ENCODE measurements at places on chromosomes 4 and X. TPM values are rescaled to one million over a fixed set of nuclear protein-coding genes. Genes with fewer than 3 reads are reported as not detected.
A peak's percentile ranks its signal among the peaks of the same experiment; 100 is the strongest.

DNA sequence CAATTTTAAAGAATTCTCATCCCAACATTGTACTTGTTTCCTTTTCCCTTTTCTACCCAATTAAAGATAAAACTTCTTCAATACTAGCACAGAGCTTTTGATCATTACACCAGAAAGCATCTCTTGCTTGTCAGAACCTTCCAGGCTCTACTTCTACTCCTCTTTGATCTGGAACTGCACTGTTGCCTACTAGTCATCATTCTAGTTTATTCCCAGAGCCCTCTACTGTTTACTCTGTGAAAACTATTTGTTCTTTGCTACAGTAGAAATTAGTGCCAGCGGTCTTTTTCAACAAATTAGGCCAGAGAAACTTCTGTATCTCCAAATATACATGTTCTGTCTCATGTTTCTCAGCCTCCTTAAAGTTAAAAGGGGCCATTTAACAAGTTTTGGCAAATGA lies 46.8 kb upstream of the TMPRSS11F start:
- H3K27me3 ChIP-seq, result peaks cover 8% of the 10 kb centered on the region
- H3K4me3 ChIP-seq, result no peak overlapping the region
- H3K36me3 ChIP-seq, result no peaks in the 10 kb centered on the region
- DNase-seq, result no peak
- no peak overlapping the region for H3K27ac ChIP-seq

INPP4B gene
- 71.6 TPM for total RNA-seq

DNA sequence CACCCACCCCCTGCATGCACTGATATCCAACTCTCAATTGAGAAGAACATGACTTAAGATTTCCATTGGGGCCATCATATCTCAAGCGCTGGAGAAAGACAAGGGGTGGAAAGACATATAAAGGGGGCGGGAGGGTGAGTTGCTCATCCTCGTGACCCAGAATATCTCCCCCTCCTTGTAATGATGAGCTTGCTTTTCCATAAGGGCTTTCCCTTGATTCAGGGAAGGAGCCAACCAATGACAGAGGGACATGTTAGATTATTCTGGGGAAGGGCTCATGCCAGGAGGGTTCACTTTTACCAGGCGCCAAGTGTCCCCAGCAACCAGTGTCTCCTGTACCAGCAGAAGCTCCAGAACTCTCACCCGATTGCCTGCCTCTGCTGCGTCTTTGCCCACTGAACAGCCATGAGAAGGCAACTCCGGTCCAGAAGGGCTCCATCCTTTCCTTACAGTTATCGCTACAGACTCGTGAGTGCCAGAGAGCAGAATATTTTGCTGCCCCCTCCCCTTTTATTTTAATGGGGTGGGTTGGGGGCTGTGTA lies at the start of gene ATP1B4:
TSS of gene ATP1B4 (plus strand) at position 326 of the 542 bp plus-strand sequence. CDS start at position 406, 80 bp downstream.
- no peak for DNase-seq
- H3K4me1 ChIP-seq, result no peaks in the 10 kb centered on the region
- H3K27me3 ChIP-seq, result no peaks in the 10 kb centered on the region
- no peaks in the 10 kb centered on the region for H3K36me3 ChIP-seq
- no peak within 1 kb of the TSS for H3K4me3 ChIP-seq

DNA sequence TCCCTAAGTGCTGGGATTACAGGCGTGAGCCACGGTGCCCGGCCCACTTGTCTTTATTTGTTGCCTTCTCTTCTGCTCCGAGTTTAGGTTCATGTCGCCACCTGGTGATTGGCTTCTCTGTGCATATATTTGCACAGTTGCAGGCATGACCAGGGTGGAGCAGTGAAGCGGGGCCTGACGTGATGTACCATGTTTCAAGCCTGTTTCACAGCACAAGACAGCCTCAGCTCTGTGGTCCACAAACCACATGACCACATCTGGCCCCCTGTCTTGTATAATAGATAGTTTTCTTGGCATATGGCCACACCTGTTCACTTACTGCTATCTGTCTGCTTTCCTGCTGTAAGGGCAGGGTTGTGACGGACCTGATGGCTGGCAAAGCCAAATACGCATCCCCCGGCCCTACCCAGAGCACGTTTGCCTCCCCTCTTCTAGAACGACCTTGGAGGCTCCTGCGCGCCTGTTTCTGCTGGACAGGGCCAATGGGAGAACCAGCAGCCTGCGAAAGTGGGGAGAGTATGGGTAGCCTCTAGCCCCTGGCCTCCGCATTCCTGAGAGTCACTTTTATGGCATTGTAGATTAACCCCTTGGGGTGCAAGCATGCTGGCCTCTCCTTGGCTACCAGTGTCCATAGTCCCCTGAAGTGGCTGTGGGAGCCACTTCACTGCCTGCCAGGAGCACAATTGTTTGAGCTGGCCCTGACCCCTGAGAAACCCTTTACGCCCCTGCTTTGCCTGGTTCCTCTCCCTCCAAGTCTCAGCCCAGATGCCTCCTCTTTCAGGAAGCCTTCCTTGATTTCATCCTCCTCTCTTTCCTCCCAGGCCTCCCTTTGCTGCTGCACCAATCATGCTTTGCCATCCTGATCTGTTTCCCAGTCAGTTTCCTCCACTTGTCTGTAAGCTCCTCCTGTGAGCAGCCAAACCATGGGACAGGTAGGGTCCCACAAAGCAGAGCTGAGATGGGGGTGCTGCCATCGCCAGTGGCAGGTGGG lies 6.0 kb upstream of the SH3TC1 start:
- H3K36me3 ChIP-seq, result no peaks in the 10 kb centered on the region
- no peak overlapping the region for H3K27ac ChIP-seq
- peaks cover 2% of the 10 kb centered on the region for H3K27me3 ChIP-seq
- DNase-seq, result peak; percentile 45
- peaks cover 1% of the 10 kb centered on the region for H3K4me1 ChIP-seq
- H3K4me3 ChIP-seq, result no peak overlapping the region

GRCh38 chrX:78333521-78333920 lies 6.1 kb upstream of the CYSLTR1 start:
- no peak overlapping the region for H3K4me3 ChIP-seq
- peaks cover 64% of the 10 kb centered on the region for H3K4me1 ChIP-seq
- H3K36me3 ChIP-seq, result peaks cover 5% of the 10 kb centered on the region
- no peaks in the 10 kb centered on the region for H3K27me3 ChIP-seq

- H3K27me3 ChIP-seq, result no peaks in the 10 kb centered on the region
- peak; percentile 52 for DNase-seq
- H3K4me1 ChIP-seq, result peaks cover 34% of the 10 kb centered on the region
- no peak overlapping the region for H3K4me3 ChIP-seq
- H3K27ac ChIP-seq, result peak overlapping the region; percentile 10
Measured at GRCh38 chr4:101039367-101039766, 308.0 kb downstream of the PPP3CA start.

ODAPH gene
- total RNA-seq, result not detected

GRCh38 chr4:145260091-145260490 lies 79.7 kb upstream of the OTUD4 start:
- no peaks in the 10 kb centered on the region for H3K4me1 ChIP-seq
- H3K27ac ChIP-seq, result no peak overlapping the region
- H3K36me3 ChIP-seq, result no peaks in the 10 kb centered on the region
- no peaks in the 10 kb centered on the region for H3K27me3 ChIP-seq
- DNase-seq, result no peak

IGSF1 gene
- total RNA-seq, result not detected

GABRG1 gene
- total RNA-seq, result not detected

TENM3 gene
- total RNA-seq, result not detected

DNA sequence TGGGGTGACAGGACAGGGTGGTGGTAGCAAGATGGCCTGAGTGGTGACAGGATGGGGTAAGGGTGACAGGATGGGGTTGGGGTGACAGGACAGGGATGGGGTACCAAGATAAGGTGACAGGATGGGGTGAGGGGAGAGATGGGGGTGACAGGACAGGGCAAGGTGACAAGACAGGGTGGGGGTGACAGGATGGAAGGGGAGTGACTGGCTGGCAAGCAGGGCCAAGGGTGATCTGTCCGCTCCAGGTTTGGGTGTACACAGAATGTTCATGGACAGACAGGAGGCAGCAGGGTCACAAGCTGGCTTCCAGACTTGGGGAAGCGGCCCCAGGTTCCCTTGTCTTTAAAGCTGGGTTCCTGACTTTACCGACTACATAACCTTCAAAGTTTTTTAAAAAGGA lies 23.3 kb downstream of the RNF212 start:
- H3K27ac ChIP-seq, result no peak overlapping the region
- no peaks in the 10 kb centered on the region for H3K27me3 ChIP-seq
- no peak for DNase-seq
- no peaks in the 10 kb centered on the region for H3K4me1 ChIP-seq
- H3K36me3 ChIP-seq, result peaks cover 3% of the 10 kb centered on the region
- H3K4me3 ChIP-seq, result no peak overlapping the region

GRCh38 chrX:65932173-65933084 lies 107.5 kb downstream of the VSIG4 start:
- no peaks in the 10 kb centered on the region for H3K27me3 ChIP-seq
- peaks cover 23% of the 10 kb centered on the region for H3K36me3 ChIP-seq
- H3K4me3 ChIP-seq, result no peak overlapping the region
- H3K4me1 ChIP-seq, result peaks cover 12% of the 10 kb centered on the region
- H3K27ac ChIP-seq, result no peak overlapping the region

DNA sequence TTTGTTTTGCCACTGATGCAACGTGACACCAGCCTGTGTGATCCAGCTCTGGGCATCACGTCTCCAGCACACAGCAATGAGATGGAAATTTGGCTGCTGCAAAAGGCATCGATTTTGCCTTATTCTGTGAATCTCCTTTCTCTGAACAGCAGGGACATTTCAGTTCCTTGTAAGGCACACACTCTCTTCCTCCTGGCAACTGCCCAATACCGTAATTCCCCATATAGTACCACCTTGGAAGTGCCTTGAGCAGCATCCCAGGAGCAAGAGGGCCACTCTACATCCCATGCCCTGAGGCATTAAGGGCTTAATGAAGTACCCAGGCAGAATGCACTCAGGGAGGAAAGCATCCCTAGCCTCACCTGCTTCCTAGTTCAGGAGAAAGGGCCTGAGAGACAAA lies 10.5 kb upstream of the MAMLD1 start:
- DNase-seq, result no peak
- no peaks in the 10 kb centered on the region for H3K4me1 ChIP-seq
- no peaks in the 10 kb centered on the region for H3K36me3 ChIP-seq
- no peak overlapping the region for H3K27ac ChIP-seq

CENPI gene
- 28.5 TPM for total RNA-seq

- no peak overlapping the region for H3K27ac ChIP-seq
- H3K4me1 ChIP-seq, result no peaks in the 10 kb centered on the region
- H3K36me3 ChIP-seq, result no peaks in the 10 kb centered on the region
- H3K4me3 ChIP-seq, result no peak overlapping the region
Measured at GRCh38 chr4:37138019-37138653, 106.4 kb upstream of the NWD2 start.

GRCh38 chr4:78689261-78689660 lies 86.9 kb upstream of the BMP2K start:
- H3K4me3 ChIP-seq, result no peak overlapping the region
- no peak overlapping the region for H3K27ac ChIP-seq
- peaks cover 2% of the 10 kb centered on the region for H3K27me3 ChIP-seq
- peaks cover 11% of the 10 kb centered on the region for H3K4me1 ChIP-seq

DNA sequence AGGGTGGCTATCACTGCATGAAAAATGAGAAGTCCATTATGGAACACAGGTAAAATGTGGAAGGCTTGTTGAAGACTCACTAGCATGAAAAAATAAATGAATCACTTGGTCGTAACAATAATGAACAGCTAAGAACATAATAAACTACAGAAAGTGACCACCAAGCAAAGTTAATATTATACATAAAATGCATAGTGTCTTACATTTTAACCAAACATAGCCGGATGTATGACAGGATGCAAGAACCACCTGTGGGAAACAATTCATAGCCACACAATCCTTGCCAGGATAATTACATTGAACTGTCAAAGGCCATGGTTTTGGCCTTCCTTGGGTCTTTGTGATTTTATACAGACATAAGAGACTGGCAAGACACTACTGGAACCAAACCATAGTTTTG lies 81.9 kb upstream of the ATXN3L start:
- H3K36me3 ChIP-seq, result no peaks in the 10 kb centered on the region
- no peak for DNase-seq
- H3K27ac ChIP-seq, result no peak overlapping the region
- H3K4me1 ChIP-seq, result no peaks in the 10 kb centered on the region

DNA sequence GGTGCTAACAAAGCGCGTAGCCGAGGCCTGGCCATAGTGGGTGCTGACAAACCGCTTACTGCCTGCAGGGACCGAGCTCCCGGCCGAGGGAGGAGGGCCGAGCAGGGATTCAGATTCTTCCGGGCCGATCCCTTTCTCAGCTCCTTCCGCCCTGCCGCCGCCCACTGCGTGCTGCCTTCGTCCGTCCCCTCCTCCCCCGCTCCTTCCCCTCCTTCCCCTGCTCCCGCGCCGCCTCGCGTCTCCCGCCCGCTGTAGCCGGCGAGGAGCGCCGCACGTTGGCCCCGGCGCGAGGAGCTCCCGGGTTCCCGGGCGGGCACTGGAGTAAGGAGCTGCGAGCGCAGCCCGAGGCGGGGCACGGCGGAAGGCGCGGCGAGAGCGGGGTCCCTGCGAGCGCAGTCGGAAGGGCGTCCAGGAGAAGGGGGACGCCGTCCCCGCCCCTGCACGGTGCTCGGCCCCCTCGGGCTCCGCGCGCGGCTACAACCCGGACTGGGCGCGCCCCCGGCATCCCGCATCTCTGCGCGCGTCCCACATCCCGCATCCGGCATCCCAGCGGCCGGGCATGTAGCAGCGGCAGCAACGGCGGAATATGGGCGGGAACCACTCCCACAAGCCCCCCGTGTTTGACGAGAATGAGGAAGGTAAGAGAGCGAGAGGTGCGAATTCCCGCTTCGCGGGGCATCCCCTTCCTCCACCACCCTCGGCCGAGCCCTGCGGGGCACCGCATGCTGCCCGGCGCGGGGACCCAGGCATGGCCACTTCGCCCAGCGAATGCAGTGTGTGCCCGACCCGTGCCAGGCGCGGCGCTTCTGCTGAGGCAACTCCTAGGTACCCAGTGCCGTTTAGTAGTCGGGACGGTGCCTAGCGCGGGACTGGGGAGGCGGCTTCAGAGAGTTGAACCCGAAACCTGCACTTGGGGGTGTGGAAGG lies at the start of gene STK32B:
TSS of gene STK32B (plus strand) at position 203 of the 926 bp plus-strand sequence.
- H3K36me3 ChIP-seq, result no peaks in the 10 kb centered on the region
- H3K27ac ChIP-seq, result no peak within 1 kb of the TSS
- peaks cover 51% of the 10 kb centered on the region for H3K27me3 ChIP-seq
- DNase-seq, result peak; percentile 38
- peak within 1 kb of the TSS; percentile 65 for H3K4me3 ChIP-seq

DNA sequence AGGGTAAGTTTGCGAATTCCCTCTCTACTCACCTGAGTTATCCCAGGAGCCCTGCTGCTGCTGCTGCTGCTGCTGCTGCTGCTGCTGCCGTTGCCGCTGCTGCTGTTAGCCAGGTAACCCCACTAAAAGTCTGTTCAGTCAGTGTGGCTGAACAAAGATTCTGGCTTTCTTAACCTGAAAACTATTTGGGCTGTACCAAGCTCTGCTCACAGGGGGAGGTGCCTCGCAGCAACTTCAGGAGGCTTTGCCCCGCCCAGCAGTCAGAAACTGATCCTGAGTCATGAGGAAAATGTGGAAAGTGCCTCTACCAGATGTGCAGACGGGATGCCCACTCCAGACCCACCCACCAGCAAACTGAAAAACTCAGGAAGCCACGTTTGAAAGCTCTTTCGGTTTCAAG lies at the start of gene CAPN6:
TSS of gene CAPN6 (minus strand) at position 145 of the 400 bp plus-strand sequence. CDS start 6,547 bp downstream, outside the sequence.
- no peaks in the 10 kb centered on the region for H3K4me1 ChIP-seq
- no peaks in the 10 kb centered on the region for H3K36me3 ChIP-seq
- DNase-seq, result no peak
- no peak within 1 kb of the TSS for H3K27ac ChIP-seq

All from activated CD4-positive, alpha-beta T cell treated with anti-CD3 and anti-CD28 coated beads, Interleukin-2, amount 10 ng/mL, durations not matched to agents 7 days and 5 days (primary cell).